ENCODE measurements at places on chromosomes 4 and X.

GRCh38 chr4:146485968-146486367 is 35.8 kb downstream of the SLC10A7 start:
- no peak for DNase-seq

DNA sequence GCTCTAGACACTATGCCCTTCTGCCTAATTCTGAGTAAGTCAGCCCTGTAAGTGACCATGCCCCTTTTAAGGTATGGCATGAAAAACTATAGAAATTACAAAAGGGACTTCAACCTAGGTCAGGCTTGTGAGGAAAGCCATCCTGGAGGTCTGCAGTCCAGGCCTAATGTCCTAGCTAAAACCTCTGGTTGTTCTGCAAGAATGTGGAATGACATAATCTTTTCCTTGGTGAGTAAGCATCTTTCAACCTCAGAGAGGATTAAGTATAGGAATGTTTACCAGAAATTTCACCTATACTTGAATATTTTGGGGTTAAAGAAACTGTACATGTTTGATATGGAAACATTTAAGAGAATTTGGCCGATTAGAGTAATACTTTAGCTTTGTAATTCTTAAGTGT is 23.8 kb upstream of the HPSE start:
- no peak for DNase-seq

DNA sequence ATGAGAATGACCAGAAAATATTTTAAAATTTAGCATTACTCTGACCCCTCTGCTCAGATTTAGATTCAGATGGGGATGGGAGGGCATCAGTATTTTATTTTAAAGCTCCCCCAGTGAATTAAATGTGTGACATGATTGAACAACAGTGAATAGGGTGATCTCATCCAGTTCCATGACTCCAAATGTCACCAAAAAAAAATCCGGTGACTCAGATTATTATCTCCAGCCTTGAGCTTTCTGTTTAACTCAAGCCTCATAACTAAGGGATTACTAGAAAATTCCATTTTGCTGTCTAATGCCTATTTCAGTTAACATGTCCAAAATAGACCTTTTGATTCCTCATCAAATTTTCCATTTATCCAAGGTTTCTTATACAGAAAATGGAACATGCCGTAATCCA is 121.8 kb upstream of the TMEM47 start:
- DNase-seq: no peak

DNA sequence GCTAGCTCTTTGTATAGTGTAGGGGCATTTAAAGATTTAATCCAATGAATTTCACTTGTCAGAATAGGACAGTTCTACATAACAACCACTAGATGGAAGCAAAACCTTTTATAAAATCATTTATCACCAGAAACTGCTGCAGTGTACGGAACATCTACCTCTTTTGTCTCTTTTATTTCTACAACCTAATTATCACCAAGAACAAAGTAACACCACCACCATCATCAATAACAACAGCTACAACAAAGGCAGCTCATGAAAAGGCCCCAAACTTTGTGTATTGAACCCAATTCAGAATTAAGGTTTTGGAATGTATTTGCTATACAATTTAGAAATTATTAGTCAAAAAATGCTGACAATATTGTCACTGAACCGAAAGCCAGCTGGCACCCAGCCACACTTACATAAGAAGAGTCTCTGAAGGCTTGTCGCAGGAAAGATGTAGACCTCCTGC is 260.9 kb upstream of the RPS6KA3 start:
- no peak for DNase-seq

DNA sequence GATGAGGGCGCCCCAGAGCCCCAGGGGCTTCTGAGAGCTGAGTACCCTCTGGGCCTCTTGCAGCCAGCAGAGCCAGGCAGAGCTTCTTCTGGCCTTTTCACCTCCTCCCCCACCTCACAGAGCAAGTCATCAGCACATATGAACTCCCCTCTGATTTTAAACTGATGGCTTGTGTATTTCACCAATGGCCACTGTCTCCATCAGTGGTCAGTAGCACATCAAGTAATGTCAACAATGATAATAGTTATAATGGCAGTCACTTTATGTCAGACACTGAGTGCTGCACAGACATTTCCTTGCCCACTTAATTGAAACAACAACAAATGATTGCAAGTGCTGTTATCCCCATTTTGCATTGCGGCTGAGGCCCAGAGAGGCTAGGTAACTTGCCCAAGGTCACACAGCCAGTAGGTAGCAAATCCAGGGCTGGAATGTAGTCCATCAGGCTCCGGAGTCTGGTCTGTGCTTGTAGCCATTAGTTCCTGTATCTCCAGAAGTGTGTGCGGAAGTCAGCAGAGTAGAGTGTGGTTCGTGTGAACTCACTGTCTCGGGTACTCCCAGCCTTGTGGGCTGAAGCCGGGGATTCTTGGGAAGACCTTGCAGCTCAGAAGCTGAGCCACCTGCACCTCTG is 3.0 kb downstream of the ATP2B3 start:
- no peak for DNase-seq

DNA sequence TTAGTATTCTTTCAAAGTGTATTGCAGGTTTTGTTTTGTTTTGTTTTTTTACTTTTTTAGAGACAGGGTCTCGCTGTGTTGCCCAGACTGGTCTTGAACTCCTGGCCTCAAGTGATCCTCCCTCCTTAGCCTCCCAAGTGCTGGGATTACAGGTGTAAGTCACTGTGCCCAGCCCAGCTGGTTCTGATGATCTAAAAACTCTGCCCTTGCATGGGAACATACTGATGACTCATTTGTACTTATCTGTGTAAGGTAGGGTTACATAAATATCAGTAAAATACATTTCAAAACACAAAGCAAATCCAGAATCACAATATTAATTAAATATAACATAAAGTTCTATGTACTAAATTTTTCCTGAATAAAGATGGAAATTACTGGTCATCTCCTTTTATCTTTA is 7.4 kb upstream of the SLC9B1 start:
- DNase-seq: no peak

- no peak for DNase-seq
These were observed 276.7 kb upstream of the KLF3 start for GRCh38 chr4:38387348-38387747.

Measured in stimulated activated CD4-positive, alpha-beta T cell treated with anti-CD3 and anti-CD28 coated beads, Interleukin-15, amount 100 ng/mL, for 24 hours (primary cell).